ENCODE measurements at places on chromosomes 16 and 17. TPM values are rescaled to one million over a fixed set of nuclear protein-coding genes. Genes with fewer than 3 reads are reported as not detected.

TERB1 gene
- not detected for total RNA-seq

PRSS21 gene
- total RNA-seq: 2.4 TPM

DNA sequence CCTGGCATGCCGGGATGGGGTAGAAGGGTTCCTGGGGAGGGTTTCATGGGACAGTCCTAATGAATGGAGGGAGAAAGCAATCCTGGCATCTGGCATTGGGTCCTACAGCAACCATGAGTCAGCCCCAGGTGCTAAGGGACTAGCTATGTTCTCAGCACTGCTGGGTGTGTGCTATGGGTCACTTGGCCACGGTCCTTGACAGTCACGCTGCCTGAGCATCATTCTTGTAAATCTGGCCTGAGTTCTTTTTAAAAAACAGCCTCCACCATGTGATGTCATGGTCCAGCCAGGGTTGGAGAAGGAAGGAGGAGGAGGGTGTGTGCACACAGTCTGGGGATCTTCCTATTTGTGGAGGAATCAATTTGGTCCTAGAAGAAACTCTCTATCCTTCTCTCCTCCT lies 6.2 kb upstream of the RAMP2 start:
- peaks cover 10% of the 10 kb centered on the region for H3K27me3 ChIP-seq
- H3K4me1 ChIP-seq: peaks cover 3% of the 10 kb centered on the region
- no peaks in the 10 kb centered on the region for H3K36me3 ChIP-seq
- no peak overlapping the region for H3K27ac ChIP-seq

GRCh38 chr17:44210342-44211192 lies 8.9 kb downstream of the UBTF start:
- H3K4me3 ChIP-seq: no peak overlapping the region
- H3K36me3 ChIP-seq: peaks cover 31% of the 10 kb centered on the region
- peak; percentile 94 for DNase-seq
- peak overlapping the region; percentile 55 for H3K27ac ChIP-seq

- H3K36me3 ChIP-seq: no peaks in the 10 kb centered on the region
- no peaks in the 10 kb centered on the region for H3K27me3 ChIP-seq
- DNase-seq: no peak
- H3K4me1 ChIP-seq: no peaks in the 10 kb centered on the region
Observed at GRCh38 chr17:68670967-68671693, 70.0 kb upstream of the FAM20A start.

DNA sequence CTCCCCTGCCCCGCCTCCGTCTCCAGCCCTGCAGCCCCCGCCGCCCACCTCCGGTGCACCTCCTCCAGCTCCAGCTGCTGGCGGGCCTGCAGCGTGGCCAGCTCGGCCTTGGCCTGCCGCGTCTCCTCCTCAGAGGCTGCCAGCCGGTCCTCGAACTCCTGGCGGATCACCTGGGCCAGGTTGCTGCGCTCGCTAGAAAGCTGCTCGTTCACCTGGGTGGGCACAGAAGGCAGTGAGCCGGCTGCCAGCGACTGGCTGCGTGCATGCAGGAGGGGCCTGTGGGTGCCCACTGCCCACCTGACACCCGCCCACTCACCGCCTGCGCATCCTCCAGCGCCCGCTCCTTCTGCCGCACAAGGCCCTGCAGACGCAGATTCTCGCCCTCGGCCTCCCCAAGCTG lies 24.6 kb upstream of the AATK start:
- H3K4me3 ChIP-seq: no peak overlapping the region
- no peaks in the 10 kb centered on the region for H3K36me3 ChIP-seq
- no peaks in the 10 kb centered on the region for H3K4me1 ChIP-seq
- DNase-seq: no peak
- no peak overlapping the region for H3K27ac ChIP-seq
- H3K27me3 ChIP-seq: no peaks in the 10 kb centered on the region

DNA sequence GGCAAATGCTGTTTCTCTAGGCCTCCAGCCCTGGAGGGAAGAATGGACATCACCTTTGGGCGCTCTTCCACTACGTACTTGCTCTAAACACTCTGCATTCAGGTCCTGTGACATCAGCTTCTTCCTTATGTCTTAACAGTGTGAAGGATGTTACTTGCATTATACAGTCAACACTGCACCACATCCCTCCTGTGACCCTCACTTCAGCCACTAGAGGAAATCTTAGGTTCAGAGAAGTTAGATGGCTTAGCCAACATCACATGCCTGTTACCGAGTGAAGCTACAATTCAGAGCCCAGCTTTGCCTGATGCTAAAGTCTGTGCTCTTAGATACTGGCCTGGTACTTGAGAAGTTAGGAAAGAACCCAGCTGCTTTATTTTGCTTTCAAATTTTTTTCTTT lies 18.3 kb downstream of the UBFD1 start:
- H3K4me3 ChIP-seq: no peak overlapping the region
- no peaks in the 10 kb centered on the region for H3K4me1 ChIP-seq
- no peak overlapping the region for H3K27ac ChIP-seq
- H3K36me3 ChIP-seq: peaks cover 27% of the 10 kb centered on the region
- DNase-seq: peak; percentile 20
- H3K27me3 ChIP-seq: no peaks in the 10 kb centered on the region

- H3K27ac ChIP-seq: no peak overlapping the region
- H3K27me3 ChIP-seq: no peaks in the 10 kb centered on the region
- no peaks in the 10 kb centered on the region for H3K4me1 ChIP-seq
- no peak for DNase-seq
- H3K4me3 ChIP-seq: no peak overlapping the region
- no peaks in the 10 kb centered on the region for H3K36me3 ChIP-seq
Observed at GRCh38 chr16:7979448-7980132, 610.7 kb downstream of the TMEM114 start.

DNA sequence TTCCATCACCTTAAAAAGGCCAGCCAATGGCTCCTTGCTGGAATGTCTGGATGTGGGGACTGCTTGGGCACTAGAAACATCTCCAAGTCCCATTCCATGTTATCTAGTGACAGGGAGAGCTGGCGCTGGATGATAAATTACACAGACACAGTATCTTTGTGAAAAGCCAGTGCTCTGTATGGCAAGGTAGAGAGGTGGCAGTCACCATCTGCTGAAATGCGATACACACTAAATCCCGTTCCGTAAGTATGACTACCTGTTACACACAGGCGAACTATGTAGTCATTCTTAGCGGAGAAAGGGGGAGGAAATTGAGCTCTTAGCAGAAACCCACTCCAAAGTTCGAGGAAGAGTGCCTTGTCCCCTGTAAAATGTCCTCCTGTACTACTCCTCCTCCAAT lies 81.0 kb upstream of the MYOCD start:
- H3K4me1 ChIP-seq: no peaks in the 10 kb centered on the region
- no peak for DNase-seq
- H3K36me3 ChIP-seq: no peaks in the 10 kb centered on the region
- no peak overlapping the region for H3K4me3 ChIP-seq
- no peaks in the 10 kb centered on the region for H3K27me3 ChIP-seq
- no peak overlapping the region for H3K27ac ChIP-seq

- H3K4me1 ChIP-seq: no peaks in the 10 kb centered on the region
- no peaks in the 10 kb centered on the region for H3K36me3 ChIP-seq
- no peak overlapping the region for H3K27ac ChIP-seq
- H3K4me3 ChIP-seq: no peak overlapping the region
- DNase-seq: no peak
Observed at GRCh38 chr17:80845863-80846671, 145.6 kb upstream of the CHMP6 start.

Measured in GM23338 (cell line).